ENCODE measurements at places on chromosomes 3 and 15.
A peak's percentile ranks its signal among the peaks of the same experiment; 100 is the strongest.

DNA sequence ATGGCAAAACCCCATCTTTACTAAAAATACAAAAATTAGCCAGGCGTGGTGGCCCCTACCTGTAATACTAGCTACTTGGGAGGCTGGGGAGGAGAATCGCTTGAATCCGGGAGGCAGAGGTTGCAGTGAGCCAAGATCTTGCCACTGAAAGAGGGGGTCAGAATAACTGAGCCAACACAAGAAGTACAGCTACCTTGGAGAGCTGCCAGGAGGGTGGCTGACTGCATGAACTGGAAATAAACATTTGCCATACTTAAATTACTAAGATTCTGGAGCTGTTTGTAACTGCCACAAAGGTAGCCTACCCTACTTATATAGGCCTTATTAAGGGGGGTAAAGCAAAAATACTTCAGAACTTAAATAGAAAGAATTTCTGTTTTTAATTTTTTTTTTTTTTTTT, 15.4 kb upstream of the PIK3CB start:
- DNase-seq = no peak

DNA sequence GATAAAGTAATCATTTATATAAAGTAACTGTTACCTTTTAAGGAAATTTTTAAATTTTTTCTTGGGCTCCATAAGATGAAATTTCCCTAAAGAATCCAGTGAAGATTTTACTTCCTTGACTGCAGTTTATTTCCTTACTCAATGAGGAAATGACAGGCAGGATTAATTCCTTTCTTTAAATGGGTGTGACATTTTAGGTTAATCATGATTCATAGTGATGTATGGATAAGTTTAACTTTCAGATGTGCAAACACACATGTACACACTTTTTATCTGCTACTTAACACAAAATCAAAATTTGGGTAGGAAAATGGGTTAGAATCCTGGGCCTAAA, 11.2 kb upstream of the LEO1 start:
- no peak for DNase-seq

- DNase-seq = no peak
Observed at GRCh38 chr3:159877924-159878323, 110.7 kb upstream of the IL12A start.

GRCh38 chr3:173770011-173770410, 372.5 kb downstream of the NLGN1 start:
- DNase-seq = no peak

GRCh38 chr3:141789281-141789680, 26.1 kb downstream of the GRK7 start:
- DNase-seq = no peak

- DNase-seq = no peak
Observed at GRCh38 chr3:67662733-67663132, 8.3 kb upstream of the SUCLG2 start.

- no peak for DNase-seq
Observed at GRCh38 chr3:35448121-35448520, 191.2 kb upstream of the ARPP21 start.

DNA sequence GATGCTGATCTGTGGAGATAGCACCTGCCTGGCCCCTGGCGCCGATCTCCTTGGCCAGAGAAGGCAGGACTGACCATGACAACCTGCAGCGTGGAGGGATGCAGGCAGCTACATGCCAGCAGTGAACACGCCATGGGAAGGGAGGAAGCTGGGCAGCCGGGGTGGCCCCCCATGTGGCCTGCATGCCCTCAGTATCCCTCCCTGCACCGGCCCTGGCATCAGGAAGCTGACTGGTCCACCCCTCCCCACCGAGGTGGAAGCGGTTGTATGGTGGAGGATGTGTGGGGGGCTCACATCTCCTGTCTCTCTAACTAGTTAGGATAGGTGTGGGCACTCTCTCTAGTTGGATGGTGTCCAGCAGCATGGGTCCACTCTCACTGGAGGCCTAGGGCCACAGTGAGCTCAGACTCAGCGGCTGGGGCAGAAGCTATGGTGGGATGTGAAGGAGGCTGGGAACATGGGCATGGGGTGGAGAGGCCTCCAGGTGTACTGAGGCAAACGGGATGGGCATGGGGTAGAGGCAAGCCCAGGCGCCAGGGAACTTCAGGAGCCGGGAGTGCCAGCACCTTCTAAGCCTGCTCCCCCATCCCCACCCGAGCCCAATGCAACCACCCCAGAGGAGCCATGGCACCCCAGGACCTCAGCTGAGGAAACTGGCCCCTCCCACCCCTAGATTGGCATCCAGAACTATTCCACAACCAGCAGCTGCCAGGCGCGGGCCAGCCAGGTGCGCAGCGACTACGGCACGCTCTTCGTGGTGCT, 1.8 kb upstream of the ABTB1 start:
- no peak for DNase-seq

DNA sequence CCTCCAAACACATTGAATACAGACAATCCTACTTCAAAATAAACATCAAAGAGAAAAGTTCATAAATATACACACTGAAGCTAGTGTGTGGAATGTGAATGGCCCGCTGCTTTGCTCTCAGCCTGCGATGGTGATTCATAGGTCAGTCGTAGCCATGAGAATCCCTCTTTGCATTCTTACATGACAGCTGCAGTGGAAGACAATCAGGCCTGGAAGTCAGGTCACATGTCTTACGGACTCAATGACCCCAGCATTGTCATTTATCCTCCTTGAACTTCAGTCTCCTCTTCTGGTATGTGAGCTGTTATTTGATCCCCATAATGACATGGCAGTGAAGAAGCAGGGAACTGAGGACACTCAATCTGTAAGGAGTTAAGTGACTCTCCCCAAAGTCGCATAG, 217.8 kb upstream of the EOMES start:
- no peak for DNase-seq

DNA sequence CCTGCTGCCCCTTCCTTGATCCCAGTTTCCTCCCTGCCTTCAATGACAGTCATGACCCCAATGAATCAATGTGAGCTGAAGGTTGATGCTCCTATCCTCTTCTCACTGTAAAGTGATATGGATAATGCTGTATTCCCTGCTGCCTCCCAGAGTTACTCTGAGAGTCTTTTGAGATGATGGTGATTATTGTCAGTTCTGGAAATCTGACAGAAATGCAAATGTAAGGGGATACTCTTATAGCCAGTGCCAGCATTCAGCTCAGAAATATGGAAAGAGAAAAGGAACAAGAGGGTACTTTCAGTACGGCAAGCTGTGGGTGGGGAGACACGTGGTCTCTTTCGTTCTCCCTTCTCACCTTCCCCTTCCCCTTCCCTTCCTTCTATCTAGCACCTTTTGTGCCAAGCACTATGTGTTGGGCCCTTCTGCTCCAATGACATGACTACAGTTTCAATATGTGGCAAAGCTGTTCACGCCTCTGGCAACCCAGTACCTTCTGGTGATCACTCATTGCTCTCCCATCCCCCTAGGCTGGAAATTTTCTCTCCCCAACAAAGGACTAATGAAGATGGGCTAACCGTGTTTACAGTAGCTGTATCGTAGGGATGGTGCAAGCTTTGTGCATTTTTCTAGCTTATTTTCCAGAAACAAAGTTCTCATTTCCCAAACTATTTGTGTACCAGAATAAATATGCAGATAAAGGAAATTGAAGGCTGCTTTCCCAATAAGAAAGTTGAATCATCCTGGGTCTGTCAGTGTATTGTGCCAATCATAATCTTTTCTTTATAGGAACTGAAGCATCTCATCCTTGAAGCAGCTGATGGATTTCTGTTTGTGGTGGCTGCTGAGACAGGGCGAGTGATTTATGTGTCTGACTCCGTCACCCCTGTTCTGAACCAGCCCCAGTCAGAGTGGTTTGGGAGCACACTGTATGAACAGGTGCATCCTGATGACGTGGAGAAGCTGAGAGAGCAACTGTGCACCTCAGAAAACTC, 70.3 kb downstream of the ARNT2 start:
- DNase-seq = no peak

DNA sequence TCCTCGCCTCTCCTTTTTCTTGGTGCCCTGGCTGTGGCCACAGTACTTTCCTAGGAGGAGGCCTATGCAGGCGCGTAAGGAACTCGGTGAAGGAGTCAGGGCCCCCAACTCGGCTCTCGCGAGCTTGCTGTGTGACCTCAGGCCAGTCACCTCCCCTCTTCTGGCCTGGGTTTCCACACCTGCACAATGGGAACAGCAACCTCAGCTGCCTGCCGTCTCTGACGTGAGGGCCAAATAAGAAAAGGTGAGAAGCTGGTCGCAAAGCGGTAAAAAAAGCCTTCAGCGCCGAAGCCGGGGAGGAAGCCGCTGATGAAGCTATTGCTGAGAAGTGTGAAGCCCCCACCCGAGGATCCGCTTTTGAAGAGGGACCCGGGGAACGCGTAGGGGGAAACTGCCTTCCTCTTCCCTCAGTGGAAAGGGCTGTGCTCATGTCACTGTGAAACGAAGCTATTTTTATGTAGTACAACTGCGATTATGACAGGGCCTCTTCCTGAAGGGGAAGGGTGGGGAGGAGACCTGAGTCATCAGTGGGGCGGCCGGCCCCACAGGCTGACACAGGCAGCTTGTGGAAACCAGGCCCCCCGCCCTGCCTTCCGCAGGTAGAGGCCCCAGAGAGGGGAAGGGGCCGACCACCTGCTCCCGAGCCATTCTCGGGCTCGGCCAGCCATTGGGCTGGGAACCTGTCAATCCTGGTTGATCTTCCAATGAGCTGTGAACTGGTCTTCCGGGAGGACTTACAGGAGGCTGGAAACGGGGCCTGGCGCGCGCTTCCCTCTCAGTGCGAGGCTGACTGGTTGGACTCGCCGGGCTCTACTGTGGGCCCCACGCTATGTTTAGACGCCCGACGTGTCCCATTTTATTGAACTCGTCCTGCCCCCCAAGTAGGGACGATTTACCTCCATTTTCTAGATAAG, 18.0 kb upstream of the ANKDD1A start:
- DNase-seq = peak; percentile 77

DNA sequence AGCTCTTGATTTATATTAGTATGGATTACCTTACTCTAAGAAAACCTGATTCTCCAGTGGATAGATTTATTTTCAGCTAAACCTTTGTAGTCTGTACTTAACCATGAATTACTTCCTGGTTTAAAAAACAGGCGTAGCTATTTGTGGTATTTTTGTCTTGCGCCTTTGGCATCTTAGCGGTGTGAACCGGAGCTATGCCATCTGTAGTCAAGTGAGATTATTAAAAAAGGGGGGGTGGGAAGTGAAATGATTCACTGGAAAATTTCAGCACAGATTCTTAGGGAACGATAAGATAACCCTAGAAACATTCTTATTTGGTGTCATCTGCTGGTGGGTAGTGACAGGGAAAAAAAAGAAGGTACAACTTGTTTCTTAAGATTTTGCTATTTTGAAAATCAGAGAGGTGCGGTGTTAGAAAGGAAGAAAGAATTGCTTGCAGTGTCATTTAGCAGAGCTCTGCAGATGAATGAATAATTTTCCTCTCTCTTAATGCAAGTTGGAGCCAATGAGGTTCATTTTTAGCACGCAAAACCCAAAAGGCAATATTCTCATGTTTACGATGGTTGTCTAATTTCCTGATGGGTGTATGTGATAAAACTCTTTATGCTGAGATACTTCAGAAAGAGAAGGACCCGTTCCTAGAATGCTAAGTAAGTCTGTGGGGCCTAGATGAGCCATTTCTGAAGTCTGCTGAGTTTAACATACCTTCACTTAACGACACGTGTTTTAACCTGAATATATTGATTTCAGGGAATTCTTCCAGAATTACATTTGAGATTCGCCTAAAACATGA, 44.0 kb downstream of the PSMD6 start:
- no peak for DNase-seq

DNA sequence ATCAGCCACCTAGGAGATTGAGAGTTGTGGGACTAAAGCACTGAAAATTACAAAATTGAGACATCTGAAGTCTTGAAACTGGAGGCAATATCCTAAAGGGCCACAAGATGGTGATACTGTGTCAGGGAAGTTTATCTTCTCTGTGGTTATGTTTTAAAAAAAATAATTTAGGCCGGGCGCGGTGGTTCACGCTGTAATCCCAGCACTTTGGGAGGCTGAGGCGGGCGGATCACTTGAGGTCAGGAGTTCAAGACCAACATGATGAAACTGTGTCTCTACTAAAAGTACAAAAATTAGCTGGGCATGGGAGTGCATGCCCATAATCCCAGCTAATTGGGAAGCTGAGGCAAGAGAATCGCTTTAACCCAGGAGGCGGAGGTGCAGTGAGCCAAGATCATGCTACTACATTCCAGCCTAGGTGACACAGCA, 17.9 kb upstream of the NIT2 start:
- DNase-seq = no peak

- DNase-seq = no peak
Observed at GRCh38 chr15:70057931-70058641, 39.6 kb downstream of the TLE3 start.

- DNase-seq = no peak
Observed at GRCh38 chr3:164416491-164417222, 661.6 kb downstream of the SI start.

- DNase-seq = no peak
Observed at GRCh38 chr3:128847666-128848370, 31.6 kb upstream of the ACAD9 start.

DNA sequence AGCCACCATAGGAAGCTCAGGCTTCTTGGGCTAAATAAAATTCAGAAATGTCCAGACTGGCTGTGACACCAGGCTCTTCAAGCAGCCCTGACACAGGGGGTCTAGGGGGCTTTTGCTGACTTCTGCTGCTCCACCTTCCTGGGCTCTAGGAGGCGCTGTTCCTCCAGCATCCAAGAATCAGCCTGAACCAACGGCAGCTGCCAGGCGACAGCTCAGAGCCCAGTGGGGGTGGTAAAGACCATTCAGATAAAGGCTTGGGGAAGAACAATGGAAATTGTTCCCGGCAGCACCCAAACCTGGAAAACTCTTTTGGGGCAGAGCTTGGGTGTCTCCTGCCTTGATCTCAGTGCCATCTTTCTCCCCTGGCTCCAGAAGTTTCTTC, 21.6 kb upstream of the PSTPIP1 start:
- peak; percentile 44 for DNase-seq

DNA sequence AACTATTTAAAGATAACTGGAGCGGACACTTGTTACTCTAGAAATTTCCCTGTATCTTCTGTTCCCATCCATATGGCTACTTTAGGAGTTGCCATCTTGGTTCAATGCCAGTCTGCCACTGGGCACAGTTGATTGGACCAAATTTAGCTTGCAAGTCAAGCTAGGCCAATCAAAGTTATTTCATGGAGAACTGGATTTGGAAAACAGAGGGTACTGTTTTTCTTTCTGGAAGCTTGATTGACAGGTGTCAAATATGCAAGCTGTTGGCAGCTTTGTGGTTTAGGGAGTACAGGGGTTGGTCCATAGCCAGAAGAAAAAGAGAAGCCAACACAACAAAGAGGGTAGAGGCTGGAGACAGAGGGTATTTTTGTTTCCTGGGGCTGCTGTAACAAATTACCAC, 33.4 kb upstream of the KLHL25 start:
- DNase-seq = no peak
